Amniotic epithelial cell (primary cell): ENCODE measurements at places on chromosomes 7 and 10.

GRCh38 chr7:54330216-54330800 is 211.9 kb upstream of the VSTM2A start:
- DNase-seq, result no peak

DNA sequence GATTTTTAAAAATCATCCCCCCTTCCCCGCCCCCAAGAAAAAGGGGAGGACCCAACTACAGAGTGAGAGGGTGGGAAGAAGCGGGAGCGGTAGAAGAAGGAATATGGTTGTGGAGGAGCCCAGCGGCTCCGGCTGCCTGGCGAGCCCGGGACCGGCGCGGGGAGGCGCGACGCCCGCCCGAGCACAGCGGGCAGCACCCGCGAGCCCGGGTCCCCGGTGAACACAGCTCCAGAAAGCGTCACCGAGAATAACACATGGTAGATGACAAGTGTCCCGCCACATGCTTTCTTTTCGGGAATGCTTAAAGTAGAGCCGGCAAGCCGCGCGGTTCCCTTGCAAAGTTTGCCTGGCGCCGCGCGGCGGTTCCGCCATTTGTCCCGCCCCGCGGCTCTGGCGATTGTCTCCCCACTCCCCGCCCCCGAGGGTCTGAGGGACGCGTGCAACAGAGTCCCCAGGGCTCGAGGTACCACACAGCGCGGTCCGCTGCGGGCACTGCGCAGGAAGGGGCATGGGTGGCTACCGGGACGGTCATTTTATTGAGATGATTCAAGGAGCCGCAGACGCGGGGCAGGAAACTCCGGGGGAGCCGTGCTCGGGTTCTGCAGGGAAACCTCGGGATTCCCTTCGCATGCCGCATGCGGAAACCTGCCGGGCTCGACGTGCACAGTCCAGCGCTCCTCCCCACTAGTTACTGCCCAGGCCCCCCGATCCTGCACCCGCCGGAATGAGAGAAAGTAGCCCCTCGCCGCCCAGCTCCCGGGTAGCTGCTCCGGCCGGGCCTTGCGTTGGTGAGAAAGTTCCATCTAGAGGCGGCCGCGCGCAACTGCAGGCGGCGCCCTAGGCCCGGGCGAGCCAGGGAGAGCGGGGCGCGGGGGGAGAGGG is 781 bp upstream of the GRM8 start:
- peak; percentile 35 for DNase-seq

DNA sequence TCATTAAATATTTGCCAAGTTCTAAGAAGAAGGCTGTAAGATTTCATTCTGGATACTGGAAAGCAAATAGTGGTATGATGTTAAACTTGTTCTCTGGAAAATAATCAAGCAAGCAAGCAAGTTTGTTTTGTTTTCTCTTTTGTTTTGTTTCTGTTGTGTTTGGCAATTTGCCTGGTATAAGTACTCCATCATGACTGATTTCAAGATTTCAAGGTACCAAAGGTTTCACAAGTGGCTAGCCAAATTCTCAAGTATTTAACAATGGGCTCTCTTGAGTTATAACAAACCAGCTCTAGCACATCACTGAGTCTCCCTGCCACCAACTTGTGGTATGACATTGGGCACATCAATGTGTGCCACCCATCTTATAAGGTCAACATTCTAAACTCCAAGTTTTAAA is 151.7 kb upstream of the IGFBP3 start:
- DNase-seq, result no peak

GRCh38 chr7:99790407-99790806 is 6.4 kb upstream of the CYP3A4 start:
- DNase-seq, result no peak

GRCh38 chr7:138662076-138662990 is 38.8 kb downstream of the SVOPL start:
- no peak for DNase-seq
